ENCODE measurements at places on chromosomes 5 and 9. TPM values are rescaled to one million over a fixed set of nuclear protein-coding genes. Genes with fewer than 3 reads are reported as not detected.
A peak's percentile ranks its signal among the peaks of the same experiment; 100 is the strongest.

The FCN1 gene
- total RNA-seq: 0.51 TPM

The OLFM1 gene
- not detected for total RNA-seq

GRCh38 chr9:130682421-130683121 is 11.0 kb upstream of the EXOSC2 start:
- peak; percentile 55 for DNase-seq

The PCDHB14 gene
- total RNA-seq: not detected

DNA sequence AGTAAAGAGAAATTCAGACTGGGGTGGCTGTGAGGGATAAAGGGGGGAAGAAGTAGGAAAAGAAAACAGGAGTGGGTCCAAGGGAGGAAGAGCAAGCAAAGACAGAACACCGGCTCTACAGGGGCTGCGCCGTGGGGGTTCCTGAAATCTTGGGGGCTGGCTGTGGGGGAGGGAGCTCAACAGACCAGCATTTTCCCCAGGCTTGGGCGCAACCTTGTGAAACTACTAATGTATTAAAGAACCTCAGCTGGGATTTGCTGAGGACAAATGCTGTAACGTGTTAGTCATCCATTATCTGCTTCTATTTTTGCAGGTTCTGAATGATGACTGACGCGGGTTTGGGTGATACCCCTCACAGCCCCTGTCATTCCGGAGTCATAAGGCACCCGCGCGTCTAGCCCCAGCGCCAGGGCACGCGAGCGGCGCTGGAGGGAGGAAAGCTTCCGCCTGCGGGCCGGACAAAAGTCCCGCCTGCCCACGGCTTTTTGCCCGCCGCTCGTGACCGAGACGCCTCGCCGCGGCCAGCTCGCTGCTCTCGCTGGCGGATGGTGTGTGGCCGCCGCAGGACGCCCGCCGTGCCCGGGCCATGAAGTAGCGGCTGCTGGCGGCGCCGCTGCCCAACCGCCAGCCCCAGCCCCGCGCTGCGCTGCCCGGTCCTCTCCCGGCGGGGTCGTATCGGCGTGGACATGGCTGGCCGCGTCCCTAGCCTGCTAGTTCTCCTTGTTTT is 110.6 kb downstream of the PAM start:
- peak; percentile 25 for DNase-seq

GRCh38 chr9:35859990-35860339 is 10.2 kb downstream of the OR13J1 start:
- no peak for DNase-seq

The PPIC gene
- not detected for total RNA-seq

GRCh38 chr9:22238809-22239684 is 207.6 kb upstream of the DMRTA1 start:
- DNase-seq: no peak

DNA sequence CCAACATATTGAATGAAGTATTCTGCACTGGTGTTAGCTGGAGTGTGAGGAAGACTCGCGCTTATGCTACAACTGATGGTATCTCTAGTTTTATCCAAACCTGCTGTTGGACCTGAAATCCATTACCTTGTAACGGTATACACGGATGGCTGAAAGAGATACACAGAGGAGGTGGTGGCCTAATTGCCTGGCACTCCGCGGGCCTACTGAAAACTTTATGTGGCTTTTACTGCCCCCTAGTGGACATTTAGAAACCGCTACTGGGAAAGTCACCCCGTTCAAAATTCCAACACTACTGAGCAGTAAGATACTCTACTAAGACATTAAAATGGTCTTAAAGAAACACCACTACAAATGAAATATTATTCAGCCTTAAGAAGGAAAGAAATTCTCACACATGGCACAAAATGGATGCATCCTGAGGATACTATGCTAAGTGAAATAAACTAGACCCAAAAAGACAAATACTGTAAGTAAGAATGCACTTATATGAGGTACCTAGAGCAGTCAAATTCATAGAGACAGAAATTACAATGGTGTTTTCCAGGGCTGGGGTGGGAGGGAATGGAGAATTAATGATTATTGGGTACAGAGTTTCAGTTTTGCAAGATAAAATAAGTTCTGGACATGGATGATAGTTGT is 100.4 kb downstream of the TTLL11 start:
- DNase-seq: peak; percentile 22

- DNase-seq: no peak
Observed at GRCh38 chr5:107505763-107506534, 164.8 kb downstream of the EFNA5 start.

DNA sequence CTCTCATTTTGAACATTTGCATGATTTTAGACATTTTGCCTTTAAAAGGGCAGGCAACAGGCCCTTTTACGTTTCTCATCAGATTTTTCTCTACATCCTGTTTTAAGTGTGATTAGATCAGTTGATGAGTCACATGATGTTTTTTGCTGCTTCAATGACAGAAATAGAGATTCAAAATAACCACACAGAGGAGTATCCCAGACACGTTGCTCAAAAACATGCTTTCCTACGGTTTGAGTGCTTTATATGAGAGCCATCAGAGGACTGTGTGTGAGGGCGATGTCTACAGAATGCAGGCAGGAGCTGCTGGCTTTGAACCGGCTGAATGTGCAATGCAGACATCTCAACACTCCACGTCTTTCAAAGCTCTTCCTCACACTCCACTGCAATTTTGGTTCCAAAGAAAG is 42.1 kb downstream of the OTULIN start:
- DNase-seq: peak; percentile 58

- DNase-seq: no peak
Observed at GRCh38 chr5:80662108-80662507, 7.3 kb upstream of the DHFR start.

GRCh38 chr5:109406719-109407118 is 3.1 kb downstream of the PJA2 start:
- DNase-seq: no peak

DNA sequence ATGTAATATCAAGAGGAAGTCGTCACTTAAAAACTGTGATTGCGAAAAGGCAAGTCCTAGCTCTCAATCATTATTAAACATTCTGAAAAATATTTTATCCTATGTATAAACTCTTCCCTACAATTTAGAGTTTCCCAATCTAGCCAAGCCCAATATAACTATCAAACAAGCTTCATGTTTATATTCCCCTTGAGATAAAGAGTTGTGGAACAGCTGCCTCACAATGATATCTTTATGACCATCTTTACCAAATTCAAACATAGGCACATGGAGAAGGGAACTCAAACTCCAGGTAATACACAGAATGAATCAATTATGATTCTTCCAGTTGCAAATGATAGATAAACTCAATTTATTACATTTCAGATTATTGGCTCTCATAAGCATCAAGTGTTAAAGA is 1468.7 kb downstream of the EFNA5 start:
- no peak for DNase-seq

- no peak for DNase-seq
Observed at GRCh38 chr5:89457411-89458331, 574.7 kb upstream of the MEF2C start.

DNA sequence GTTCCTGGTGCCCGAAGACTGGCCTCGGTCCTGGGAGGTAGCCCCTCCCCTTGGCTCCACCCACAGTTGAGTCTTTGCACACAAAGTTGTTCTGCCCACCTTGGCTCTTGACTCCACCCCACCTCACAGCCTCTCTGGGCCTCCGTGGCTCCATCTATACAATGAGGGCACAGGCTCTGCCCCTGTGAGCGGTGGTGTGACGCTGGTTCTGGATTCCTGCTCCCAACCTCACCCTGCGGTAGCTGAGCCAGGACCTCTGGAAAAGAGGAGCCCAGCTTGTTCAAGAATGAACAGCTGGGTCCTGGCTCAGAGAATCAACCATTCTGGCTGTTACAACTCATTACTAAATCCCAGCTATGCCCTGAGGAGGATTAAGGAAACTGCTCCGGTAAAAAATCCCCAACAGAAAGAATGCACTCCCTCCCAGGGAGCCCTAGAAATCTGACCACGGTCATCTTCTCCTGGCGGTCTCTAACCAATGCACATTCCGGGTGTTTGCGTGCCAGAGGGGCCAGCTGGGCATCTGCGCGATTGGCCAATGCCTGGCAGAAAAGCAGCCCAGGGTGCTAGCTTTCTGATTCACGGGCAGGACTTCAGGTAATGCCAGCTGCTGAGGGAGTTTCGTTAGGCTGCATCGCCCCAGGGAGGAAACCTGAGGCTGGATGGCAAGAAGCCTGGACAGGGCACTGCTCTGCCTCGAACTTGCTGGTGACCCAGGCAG is 9.9 kb upstream of the GRHPR start:
- DNase-seq: no peak

The DDX4 gene
- not detected for total RNA-seq

The RELL2 gene
- 30.7 TPM for total RNA-seq

The ALDH1B1 gene
- total RNA-seq: 5.7 TPM

The DNAI1 gene
- total RNA-seq: not detected

The SCGB3A2 gene
- total RNA-seq: not detected

DNA sequence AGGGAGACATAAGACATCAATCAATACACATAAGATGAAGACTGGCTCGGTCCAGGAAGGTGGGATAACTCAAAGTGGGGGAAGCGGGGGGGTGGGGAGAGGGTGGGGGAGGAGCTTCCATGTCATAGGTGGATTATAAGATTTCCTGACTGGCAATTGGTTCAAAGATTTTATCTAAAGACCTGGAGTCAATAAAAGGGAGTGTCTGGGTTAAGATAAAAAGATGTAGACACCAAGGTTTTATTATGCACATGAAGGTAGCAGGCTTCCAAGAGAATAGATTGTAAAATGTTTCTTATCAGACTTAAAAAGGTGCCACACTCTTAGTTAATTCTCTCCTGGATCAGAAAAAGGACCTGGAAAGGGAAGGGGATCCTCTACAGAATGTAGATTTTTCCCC is 25.6 kb upstream of the OTULINL start:
- no peak for DNase-seq

- no peak for DNase-seq
Observed at GRCh38 chr5:179805529-179806249, 977 bp downstream of the MGAT4B start.

Measured in T-cell (primary cell).